Left ventricle myocardium superior (tissue), 1 donor: ENCODE measurements at places on chromosomes 4 and X.

GRCh38 chr4:180120068-180120467, 2123.1 kb upstream of the TENM3 start:
- DNase-seq, result no peak

DNA sequence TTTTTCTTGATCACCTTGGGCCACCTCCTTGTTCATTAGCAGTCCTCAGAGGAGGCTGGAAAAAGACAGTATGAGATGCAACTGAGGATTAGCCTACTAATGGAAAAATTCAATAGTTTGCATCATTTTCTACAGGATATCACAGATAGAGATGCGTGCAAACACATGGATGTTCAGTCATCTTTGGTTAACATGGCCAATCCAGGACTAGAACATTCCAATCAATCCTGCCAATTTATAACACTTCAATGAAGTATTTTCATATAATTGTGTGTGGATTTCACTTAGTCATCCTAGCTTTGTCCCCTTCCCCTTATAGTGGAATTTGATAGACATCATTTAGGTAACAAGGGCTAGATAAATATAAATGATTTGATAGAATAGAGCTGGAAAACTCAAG, 42.7 kb downstream of the MAML3 start:
- DNase-seq, result no peak

DNA sequence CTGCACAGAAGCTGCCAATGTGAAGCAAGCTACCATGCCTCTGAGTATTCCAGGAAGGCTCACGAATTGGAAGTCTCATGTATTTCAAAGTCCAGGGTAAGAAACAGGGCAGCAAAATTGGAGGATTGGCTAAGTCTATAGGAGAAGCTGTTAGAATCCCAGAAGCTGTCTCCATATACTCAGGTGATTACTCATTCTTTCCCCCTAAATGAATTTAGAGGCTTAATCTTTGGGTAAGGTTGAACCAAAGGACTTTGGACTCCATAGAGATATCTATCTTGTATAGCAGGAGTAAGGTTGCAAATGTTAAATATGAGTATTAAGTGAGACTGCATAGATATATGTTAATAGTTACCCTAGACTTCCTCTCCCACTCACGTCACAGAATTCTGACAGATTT, 36.3 kb downstream of the STBD1 start:
- DNase-seq, result no peak

DNA sequence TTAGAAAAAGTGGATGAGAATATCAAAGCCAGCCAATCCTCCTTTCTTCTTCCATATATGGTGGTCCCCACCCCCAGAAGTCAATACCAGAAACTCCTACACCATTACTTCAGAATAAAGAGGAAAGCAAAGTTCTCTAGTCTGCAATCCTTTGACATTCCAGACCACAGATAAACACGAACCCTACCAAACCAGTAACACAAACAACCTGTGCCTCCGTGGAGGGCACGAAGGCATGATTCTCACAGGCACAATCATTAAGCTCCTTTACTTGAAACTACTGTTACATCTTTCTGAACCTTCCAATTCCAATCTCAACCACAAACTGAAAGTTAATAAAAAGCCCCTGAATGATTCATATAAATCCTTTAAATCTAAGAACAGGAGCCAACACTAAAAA, 16.3 kb downstream of the MAML3 start:
- no peak for DNase-seq

DNA sequence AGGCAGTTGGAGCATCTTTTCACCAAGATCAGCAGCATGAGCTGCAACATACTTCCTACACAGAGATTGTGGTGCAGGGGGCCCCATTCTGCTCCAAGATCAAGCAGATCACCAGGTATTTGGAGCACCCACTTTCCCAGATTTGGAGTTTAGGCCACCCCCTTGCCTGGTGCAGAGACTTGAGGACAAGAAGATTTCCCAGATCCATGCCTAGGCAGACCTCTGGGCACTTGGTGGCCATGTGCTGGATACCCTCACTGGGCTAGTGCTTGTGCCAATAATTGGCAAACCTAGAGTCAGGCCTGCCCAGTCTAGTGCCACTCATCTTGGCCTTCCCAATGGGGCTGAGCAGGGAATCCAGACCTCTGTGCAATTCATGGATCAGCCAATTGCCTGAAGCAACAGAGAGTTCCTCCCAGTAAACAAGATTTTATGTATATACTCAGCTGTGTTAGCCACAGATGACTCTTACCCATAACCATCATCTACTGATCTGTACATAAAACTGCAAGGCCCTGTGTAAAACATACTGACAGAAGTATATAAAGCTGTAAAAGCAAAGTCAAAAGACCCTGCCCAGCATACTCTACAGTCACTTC, 228.4 kb upstream of the EMCN start:
- no peak for DNase-seq

GRCh38 chrX:138018145-138018799, 452.3 kb downstream of the ZIC3 start:
- no peak for DNase-seq

- peak; percentile 46 for DNase-seq
These were observed 38.0 kb downstream of the TRIM2 start for GRCh38 chr4:153241970-153242838.

GRCh38 chr4:153593161-153593560, 90.9 kb upstream of the TLR2 start:
- DNase-seq, result no peak

DNA sequence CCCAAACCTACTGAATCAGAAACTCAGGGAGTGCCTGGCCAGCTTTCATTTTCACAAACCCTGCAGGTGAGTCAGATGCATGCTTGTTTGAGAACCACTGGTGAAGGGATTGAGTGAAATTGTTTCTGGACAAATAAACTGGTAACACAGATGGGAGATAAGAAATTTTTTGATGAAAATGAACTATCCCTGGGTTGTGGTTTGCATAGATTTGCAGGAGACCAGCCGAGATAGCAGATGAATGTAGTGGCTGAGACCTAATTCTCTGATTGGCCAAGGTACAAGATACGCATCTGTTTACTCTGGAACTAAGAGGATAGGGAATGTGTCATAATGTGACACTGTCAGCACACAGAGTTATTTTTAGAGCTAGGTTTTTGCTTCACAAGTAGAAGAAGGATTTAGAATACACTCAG, 117.8 kb upstream of the NOCT start:
- DNase-seq, result no peak

- DNase-seq, result no peak
These were observed 1.9 kb downstream of the TACC3 start for GRCh38 chr4:1723131-1723801.

DNA sequence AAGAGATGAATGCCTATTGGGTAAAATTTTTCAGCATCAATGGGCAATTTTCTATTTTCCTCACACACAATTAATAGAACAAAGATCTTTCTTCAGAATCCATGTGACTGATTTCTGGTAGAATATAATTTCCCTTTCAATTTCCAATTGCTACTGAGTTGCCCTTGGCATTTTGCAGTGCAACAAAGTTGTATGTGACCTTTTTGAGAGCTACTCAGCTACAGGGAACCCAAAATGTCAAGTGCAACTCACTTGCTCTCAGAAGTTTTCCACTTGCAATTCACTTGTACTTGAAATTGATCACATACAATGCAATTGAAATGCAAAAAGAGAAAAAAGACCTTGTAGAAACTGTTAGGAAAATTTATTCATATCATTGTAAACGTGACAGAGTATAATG, 245.5 kb downstream of the BANK1 start:
- DNase-seq, result no peak

GRCh38 chr4:61210186-61210939, 10.2 kb downstream of the ADGRL3 start:
- DNase-seq, result no peak

- peak; percentile 44 for DNase-seq
These were observed 705 bp downstream of the RPS6KA3 start for GRCh38 chrX:20265726-20266681.
